Mesenchymal stem cell (in vitro differentiated cells and primary cell): ENCODE measurements at places on chromosomes 5 and 9.

DNA sequence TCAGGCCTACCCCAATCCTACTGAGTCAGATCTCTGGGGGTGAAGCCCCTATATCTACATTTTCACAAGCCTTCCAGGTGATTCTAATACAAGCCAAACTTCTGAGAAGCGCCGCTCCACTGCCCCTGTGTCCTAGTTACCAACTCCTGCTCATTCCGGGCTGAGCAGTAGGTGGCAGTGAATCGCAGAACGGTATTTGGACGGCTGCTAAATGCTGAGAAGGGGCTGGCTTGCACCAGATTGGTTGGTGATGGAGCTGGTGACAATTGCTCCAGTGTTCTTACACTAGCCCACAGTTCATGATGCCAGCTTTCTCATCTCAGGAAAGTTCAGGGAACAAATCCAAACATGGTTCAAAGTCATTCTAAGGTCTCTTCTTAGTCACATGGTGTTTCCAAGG lies 31.1 kb upstream of the FGF1 start:
- peaks cover 11% of the 10 kb centered on the region for H3K4me1 ChIP-seq
- peak; percentile 76 for DNase-seq
- no peak overlapping the region for H3K4me3 ChIP-seq
- H3K27ac ChIP-seq: no peak overlapping the region

GRCh38 chr5:8676695-8677094 lies 807.7 kb downstream of the MTRR start:
- H3K36me3 ChIP-seq: no peaks in the 10 kb centered on the region
- no peak overlapping the region for H3K4me3 ChIP-seq
- no peaks in the 10 kb centered on the region for H3K4me1 ChIP-seq
- no peak overlapping the region for H3K27ac ChIP-seq
- no peaks in the 10 kb centered on the region for H3K27me3 ChIP-seq
- peak; percentile 22 for DNase-seq

DNA sequence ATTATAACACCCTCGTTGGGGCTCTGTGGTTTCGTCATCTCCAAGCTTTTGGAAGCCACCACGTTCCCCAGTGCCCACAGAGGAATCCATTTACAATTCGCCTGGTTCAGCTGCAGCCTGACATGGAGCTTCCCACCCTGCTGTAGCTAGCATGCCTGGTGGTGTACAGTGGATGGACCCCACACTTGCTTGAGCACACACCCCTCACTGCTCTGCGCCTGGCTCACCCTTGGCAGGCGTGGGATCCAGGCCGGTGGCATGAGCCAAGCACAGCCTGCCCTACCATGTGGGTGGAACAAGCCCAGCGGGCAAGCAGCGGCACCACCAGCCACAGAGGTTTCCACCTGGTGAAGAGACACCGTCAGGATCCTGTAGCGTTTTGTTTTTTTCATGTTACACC lies 1045.7 kb upstream of the CDH9 start:
- H3K27me3 ChIP-seq: no peaks in the 10 kb centered on the region
- H3K4me3 ChIP-seq: no peak overlapping the region
- H3K36me3 ChIP-seq: no peaks in the 10 kb centered on the region
- no peak for DNase-seq
- no peak overlapping the region for H3K27ac ChIP-seq
- no peaks in the 10 kb centered on the region for H3K4me1 ChIP-seq

DNA sequence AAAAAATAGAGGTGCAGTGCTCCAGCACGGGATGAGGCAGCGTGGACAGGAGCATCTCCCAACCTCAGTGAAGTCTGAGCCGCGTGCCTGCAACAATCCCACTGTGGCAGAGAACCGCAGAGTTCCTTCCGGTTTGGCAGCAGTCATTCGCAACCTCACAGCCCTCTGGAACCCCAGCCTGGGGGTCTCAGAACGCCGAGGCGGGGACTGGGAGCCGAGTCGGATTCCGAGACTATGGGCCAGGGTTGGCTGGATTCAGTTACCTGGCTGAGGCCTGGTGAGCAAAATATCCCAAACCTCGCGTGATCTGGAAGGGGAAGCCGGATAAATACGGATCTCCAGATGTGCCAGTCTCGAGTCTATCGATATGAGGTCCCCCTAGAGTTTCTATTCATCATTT lies 27.0 kb downstream of the CDKN2A start:
- H3K4me3 ChIP-seq: no peak overlapping the region
- peaks cover 29% of the 10 kb centered on the region for H3K36me3 ChIP-seq
- peaks cover 27% of the 10 kb centered on the region for H3K4me1 ChIP-seq

GRCh38 chr9:91433180-91433579 lies 9.5 kb upstream of the NFIL3 start:
- no peaks in the 10 kb centered on the region for H3K36me3 ChIP-seq
- H3K4me1 ChIP-seq: peaks cover 2% of the 10 kb centered on the region
- H3K27ac ChIP-seq: no peak overlapping the region
- H3K27me3 ChIP-seq: no peaks in the 10 kb centered on the region
- DNase-seq: peak; percentile 91

DNA sequence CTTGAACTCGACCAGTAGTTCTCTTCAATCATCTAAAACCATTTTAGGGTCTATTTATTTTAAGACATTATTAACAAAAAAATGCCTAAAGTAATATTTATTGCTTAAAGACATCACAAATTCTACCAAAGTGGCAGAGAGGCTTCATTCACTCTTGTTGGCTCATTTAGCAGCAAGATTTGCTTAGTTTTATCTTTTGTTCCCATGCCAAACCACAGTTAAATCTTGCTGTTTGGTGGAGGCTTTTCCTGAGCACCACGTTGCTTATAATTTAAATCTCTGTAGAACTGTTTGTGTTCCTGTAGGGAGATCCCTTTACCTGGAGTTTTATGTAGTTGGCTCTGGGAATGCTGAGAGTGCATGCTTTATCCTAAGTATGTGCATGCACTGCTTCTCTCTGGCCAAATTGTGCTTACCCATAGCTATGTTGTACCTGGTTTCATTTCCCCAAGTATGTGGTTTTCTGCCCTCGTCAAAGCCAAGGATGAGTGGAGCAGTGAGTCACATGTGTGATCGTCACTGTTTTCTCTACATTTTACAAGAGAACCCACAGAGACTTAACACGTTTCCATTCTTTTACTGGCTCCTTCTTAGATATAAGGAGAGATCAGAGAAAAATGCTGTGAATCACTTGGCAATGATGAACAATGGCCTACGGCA lies 42.1 kb upstream of the MAST4 start:
- H3K27me3 ChIP-seq: no peaks in the 10 kb centered on the region
- H3K36me3 ChIP-seq: no peaks in the 10 kb centered on the region
- H3K27ac ChIP-seq: no peak overlapping the region
- H3K4me1 ChIP-seq: no peaks in the 10 kb centered on the region
